ENCODE measurements at places on chromosomes 6 and 20.

DNA sequence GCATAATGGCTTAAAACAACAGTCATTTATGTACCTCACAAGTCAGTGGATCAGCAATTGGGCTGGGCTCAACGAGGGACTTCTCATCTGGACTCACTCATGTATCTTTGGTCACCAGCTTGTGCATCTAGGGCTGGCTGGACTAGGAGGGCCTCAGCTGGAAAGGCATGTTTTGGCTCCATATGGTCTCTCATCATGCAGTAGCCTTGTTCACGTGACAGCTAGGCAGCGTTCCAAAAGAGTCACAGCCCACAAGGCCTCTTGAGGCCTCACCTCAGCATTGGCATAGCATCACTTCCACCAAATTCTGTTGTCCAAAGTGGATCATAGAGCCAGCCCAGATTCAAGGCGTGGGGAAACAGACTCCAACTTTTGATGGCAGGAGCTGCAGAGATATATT, 110.1 kb downstream of the MAFB start:
- no peak for DNase-seq

- DNase-seq = no peak
Observed at GRCh38 chr6:101517632-101518031, 124.1 kb downstream of the GRIK2 start.

DNA sequence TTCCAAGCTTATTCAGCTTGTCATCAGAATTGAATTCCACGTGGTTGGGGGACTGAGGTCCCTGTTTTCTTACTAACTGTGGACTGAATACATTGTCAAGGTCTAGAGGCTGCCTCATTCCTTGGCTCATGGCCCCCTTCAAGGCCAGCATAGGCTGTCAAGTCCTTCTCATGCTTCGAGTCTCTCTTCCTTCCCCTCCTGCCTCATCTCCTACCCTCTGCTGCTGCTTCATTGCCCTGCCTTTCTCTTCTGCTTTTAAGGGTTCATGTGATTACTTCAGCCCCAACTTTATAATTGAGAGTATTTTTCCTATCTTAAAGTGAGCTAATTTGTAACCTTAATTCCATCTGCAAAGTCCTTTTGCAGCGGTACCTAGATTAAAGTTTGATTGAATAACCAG, 27.6 kb upstream of the ZNF831 start:
- DNase-seq = no peak

GRCh38 chr6:154252678-154253077, 103.9 kb downstream of the IPCEF1 start:
- DNase-seq = no peak

- DNase-seq = no peak
Observed at GRCh38 chr6:34709386-34709785, 12.8 kb upstream of the ILRUN start.

DNA sequence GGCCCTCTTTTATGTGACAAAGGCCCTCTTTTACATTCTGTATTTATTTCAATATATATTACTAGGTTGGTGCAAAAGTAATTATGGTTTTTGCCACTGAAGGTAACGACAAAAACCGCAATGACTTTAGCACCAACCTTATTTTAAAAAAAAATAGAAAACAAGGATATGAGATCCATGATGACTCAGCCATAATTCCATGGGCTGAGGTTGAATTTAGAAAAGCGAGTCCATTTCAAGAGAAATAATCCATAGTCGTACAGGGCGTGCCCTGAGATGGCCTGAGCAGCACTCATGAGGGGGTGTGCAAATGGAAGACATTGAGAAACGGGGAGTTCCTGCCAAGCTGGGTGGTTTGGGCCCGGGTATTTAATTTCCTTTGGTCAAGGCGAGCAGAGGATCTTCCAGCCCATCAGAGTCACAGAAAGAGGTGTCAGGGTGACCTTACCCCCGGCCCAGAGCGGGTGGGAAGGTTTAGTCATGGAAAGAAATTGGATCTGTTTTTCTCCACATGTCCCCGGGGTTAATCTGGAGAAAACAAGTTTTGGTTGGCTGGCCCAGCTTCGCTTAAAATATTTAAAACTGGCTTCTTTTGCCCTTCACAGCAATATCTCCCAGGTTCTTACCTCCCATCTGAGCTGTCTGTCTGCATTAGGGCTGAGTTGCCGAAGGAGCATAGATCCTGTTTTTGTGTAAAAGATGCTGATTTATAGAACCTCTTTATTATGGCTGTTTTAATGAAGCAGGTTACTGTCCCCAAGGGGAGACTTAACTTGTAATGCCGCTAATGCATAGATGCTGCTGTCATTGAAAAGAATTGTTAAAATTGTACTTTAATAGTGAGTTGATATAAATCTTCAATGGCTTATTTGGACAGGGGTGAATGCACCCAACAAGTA, 255.6 kb downstream of the PREX1 start:
- DNase-seq = no peak
